Esophagus squamous epithelium (tissue), 5 donors: ENCODE measurements at places on chromosomes 13 and 19. TPM values are rescaled to one million over a fixed set of nuclear protein-coding genes. Genes with fewer than 3 reads are reported as not detected.

DNA sequence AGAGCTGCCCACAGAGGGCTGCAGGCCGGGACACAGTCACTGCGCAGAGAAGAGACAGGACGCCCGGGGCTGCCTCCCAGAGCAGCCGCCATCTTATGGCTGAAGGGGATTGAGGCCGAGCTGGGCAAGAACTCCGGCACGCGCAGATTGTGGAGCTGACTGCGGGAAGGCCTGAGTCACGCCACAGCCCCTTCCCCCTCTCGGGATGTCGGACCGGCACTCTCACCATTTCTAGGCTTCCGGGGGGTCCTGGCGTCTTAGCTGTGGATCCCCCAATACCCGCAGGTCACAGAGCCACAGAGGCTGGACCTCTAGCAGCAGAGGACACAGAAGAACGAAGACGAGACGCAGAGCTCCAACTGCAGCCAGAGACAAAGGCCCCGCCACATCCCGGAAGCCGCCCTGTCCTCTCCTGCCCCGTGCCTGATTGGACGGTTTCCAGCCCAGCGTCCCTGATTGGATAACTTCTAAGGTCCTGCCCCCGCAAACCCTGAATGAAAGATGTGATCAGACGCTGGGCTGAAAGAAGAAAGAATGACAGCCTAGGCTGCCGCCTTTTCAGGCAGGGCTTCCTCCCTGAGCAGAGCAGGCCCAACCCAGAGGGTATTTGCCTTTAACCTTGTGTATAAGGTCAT is at the start of gene ZNF43:
TSS of gene ZNF43 (minus strand) at position 373 of the 635 bp plus-strand sequence. CDS start at position 229, 144 bp downstream.
- DNase-seq, result peak; percentile 74

- no peak for DNase-seq
Observed at GRCh38 chr13:45048890-45049407, 59.6 kb downstream of the GPALPP1 start.

- no peak for DNase-seq
Observed at GRCh38 chr19:18586306-18586705, 2.3 kb upstream of the REX1BD start.

- no peak for DNase-seq
Observed at GRCh38 chr13:56864451-56864850, 276.3 kb upstream of the PRR20A start.

SOX1 gene
- total RNA-seq, result not detected

DNA sequence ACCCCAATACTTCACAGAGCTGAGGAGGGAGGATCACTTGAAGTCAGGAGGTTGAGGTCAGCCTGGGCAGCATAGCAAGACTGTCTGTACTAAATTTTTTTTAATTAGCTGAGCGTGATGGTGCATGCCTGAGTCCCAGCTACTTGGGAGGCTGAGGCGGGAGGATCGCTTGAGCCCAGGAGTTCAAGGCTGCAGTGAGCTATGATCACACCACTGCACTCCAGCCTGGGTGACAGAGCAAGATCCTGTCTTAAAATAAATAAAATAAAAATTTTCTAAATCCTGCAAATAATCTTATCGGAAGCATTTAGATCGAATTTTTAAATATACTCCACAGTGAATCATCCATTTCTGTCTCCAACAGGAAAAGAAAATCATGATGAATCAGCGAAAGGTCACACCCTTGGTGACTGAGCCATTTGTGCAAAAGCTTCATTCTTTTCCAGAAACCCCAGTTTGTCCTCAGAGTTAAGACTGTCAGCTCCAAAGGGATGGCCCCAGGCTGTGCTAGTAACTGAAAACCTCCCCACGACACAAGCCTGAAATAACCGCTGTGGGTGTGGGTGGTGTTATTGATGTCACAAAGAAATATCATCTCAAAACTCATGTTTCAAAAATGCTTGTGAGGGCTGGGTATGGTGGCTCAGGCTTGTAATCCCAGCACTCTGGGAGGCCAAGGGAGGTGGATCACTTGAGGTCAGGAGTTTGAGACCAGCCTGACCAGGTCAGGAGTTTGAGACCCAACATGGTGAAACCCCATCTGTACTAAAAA is 167.6 kb downstream of the PTPRS start:
- no peak for DNase-seq

GPR4 gene
- total RNA-seq, result 1.4 TPM
